Hypothalamus (tissue), 51 donors: ENCODE measurements at places on chromosomes 4 and X.

GRCh38 chr4:139852612-139853269, 187.1 kb downstream of the MGST2 start:
- DNase-seq, result no peak

DNA sequence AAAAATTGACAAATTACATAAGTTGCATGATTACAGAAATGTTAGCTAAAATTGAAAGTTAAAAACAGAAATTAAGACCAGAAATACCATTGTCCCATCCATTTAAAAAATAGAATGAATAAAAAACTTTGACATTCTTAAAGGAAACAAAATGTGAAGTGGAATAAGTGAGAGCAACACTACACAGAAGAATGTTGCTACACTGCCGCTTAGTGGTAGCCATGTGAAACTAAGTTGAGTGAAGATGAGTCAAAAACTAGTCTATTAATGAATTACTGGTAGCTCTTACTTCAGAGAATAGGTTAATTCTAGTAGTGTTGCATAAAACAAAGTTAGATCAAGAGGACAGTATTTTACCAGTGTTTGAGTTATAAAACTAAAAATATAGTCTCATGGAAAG, 571.0 kb upstream of the KLHL4 start:
- DNase-seq, result no peak

DNA sequence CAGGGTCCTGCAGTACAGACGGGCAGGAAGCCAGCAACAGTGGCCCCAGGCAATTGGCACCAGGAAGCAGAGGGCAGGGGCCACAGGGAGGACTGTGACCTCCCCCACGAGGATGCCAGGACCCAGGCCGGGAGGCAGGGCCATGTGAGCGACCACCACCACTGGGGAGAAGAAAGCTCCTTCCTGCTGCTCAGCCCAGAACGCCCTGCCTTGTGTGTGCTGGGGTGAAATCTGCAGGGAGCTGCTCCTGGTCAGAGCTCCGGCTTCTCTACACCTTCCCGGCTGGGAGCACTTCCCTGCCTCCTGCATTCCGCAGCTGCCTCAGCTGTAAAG, 100.4 kb downstream of the HMX1 start:
- no peak for DNase-seq

DNA sequence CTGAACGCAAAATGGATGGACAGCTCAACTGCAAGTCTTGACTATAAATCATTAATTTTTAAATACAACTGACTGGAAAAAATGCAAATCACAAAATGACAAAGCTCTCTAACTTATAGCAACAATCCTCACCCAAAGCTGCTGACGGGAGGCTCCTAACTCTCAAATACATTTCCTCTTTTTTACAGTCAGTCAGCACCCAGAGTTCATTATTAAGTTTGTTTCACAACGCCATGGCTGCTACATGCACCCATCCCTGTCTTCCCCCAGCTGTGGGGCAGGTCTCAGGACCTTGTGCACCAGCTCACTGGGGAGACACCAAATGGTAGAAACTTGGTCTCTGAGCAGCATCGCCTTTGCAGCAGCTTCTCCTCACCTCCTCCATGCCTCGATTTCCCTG, 97.6 kb downstream of the SLC34A2 start:
- DNase-seq, result no peak

DNA sequence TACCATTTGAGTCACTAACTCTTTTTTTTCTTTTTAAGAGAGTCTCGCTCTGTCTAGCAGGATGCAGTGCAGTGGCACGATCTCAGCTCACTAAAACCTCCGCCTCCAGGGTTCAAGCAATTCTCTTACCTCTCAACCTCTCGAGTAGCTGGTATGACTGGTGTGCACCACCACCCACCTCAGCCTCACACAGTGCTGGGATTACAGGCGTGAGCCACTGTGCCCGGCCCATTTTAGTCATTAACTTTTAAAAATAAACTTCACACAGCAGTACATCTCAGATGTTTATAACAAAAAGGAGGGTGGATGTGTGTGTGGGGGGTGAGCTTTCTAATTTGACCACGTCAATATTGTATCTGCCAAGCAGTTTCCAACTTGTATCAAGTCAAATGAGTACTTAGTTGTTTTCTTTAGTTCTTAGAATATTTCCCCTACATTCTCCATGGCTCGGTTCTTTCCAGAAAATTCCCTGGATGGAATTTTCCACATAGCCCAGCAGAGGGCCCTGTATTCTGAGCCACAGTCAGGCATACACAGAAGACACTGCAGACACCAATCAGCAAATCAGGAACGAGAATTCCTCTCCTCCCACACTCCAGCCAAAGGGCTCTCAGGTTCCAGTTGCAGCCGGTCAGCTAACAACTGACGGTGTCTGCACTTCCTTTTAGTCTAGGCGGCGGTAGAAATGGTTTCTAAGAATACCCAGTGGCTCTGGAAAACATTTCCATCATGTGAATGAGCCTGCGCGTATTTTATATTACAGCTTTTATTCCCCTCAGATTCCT, 20.1 kb upstream of the ARAF start:
- DNase-seq, result no peak

- DNase-seq, result no peak
These were observed 190.7 kb downstream of the OR13H1 start for GRCh38 chrX:131734621-131735020.

- DNase-seq, result no peak
These were observed 26.9 kb upstream of the GJB1 start for GRCh38 chrX:71195964-71196649.

- DNase-seq, result no peak
These were observed 136.0 kb downstream of the NKX6-1 start for GRCh38 chr4:84362896-84363655.

GRCh38 chrX:104306180-104306579, 51.4 kb upstream of the ESX1 start:
- DNase-seq, result no peak

DNA sequence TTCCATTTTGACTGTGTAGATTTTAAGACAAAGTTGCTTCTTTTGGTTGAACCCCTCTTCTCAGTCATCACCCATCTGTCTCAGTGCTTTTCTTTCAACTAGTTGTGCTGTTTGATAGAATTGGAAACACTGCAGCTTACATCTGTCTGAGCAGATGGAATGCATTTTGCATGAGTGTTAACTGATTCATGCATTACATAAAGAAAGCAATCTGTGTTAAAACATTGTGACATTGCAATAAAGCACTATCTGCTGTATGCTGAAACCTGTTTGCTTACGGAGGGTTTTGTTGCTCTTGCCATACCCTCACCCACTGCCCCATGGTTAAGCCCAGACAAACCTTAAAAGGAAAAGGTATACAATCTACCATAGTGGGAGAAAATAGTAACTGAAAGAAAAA, 47.4 kb downstream of the NRK start:
- no peak for DNase-seq

- DNase-seq, result no peak
These were observed 80.9 kb downstream of the NKX6-1 start for GRCh38 chr4:84417997-84418709.

DNA sequence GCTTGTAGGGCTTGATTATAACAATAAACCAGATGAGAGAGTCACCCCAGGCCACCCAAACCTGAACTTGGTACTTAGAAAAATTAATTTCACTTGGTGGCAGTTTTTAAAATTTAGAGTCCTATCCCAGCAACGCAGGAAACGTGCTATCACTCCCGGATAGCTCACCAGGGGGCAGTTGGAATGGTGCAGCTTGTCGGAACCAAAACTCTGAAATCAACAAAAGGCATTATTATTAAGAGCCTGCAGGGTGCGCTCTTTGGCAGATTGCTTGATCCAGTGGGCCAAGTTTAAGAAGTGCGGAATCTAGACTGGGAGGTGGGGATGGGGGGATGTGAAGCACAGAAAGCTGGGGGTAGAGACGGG, 2.4 kb downstream of the FRAS1 start:
- peak; percentile 34 for DNase-seq

- no peak for DNase-seq
These were observed 89.7 kb downstream of the TMEM131L start for GRCh38 chr4:153555730-153556434.

DNA sequence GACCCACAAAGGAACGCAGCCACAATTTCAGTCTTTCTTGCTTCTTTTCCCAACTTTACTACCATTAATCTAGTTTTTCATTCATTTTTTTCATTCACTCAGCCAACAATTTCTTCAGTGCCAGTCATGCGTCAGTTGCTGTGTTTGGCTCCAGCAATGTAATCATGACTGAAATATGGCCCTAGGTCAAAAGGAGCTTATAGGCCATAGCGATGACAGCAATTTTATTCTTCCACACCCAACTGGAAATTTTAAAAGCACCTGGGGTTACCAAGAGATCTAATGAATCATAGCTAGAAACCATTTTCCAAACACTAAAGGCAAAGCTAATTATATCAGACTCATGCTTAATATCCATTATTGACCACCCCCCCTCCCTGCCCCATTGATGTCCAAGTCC, 29.8 kb upstream of the C1QTNF7 start:
- DNase-seq, result no peak

DNA sequence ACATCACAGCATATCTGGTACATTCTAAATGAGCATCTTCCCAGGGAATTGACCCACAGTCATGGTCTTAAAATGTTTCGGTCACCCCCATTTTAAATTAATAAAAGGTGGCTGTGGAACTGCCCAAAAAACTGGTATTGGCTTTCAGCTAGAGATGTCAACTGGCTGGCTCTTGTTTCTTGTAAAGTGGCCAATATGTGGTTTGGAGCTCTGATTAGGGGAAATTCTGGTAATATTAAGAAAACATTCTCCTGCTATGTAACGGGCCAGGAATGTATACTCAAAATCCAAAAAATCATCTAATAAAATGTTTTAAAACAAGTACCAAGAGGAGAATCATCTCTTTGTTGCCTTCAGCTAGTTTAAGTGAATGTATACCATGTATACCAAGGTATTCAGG, 62.0 kb upstream of the VCX2 start:
- DNase-seq, result no peak
